ENCODE measurements at places on chromosomes 1 and 21.

DNA sequence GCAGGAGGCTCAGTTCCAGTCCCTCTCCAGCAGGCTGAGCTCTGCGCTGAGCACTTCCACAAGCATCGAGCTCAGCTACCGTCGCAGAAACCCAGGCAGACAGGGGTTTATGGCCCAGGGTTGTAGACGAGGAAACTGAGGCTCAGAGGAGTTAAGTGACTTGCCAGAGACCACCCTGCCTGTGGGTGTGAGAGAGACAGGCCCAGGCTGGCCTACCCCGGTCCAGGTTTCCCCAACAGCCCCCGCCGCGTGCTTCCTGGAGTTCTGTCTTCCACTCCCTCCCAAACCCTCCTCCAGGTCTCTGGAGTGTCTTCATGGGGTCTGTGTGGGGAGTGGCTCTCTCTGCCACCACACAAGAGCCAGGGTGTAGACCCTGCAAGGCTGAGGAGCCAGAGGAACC is 615.9 kb downstream of the PTPRU start:
- no peak for DNase-seq

- peak; percentile 9 for DNase-seq
Observed at GRCh38 chr1:63108206-63108605, 214.2 kb upstream of the FOXD3 start.

DNA sequence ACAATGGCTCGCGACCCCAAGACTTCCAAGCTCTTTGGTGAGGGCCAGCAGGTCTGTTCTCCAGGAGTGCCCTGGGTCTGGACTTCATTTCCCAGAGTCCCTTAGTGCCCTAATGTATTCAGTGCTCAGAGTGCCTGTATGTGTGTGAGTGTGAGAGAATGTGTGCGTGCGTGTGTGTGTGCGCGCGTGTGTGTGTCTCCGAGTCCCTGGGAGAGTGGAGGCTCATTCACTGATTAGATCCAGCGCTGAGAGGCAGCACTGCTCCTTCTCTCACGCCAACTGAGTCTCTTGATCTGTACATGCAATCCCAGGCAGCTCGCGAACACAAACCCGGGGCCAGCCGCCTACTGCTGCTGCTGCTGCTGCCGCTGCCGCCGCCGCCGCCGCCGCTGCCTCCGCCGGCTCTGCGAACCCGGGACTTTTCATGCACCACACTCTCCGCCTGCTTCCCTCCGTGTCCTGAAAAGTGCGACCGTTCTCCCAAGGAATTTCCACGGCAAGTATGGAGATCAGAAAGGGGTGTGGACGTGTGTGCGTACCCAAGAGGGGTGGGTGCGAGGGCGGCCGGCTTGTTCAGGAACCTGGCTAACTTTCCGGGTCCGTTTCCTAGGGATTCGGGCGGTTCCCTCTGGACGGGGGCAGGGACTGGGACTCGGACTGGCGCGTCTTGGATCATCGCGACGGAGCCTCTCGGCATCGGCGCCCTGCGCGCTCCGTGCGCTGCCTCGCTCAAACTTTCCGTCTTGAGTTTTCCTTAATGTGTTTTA is at the start of gene RNF220:
TSS of gene RNF220 (plus strand) at position 225 of the 767 bp plus-strand sequence.
- DNase-seq = peak; percentile 77

DNA sequence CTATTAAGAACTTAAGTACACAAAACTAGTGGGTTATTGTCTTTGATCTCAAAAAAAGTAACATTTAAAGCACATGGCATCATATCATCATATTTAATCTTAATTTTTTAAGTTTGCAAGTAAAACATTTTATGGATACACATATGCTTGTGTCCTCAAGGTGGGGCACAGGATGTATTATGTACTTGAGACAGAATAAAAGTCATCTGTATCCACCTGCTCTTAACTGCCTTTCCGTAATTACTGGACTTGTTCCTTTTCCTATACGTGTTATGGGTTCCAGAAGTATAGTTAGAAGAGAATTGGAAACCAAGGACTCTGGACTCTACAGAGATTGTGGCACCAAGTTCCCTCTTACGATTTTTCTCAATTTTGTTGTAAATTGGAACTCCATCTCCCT is 79.4 kb downstream of the FCRL5 start:
- DNase-seq = no peak

DNA sequence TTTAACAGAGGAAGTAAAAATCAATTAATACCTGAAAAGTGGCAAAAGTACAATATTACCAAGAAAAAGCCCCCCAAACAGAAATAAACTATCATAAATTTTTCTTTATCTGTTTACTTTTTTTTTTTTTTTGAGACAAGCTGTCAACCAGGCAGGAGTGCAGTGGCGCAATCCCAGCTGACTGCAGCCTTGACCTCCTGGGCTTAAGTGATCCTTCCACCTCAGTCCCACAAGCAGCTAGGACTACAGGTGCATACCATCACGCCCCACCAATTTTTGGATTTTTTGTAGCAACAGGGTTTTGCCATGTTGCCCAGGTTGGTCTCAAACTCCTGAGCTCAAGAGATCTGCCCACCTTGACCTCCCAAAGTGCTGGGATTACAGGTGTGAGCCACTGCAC is 8.0 kb downstream of the TFB2M start:
- no peak for DNase-seq

- DNase-seq = no peak
Observed at GRCh38 chr1:26700711-26701110, 4.9 kb downstream of the ARID1A start.

- DNase-seq = peak; percentile 1
Observed at GRCh38 chr1:72229893-72230292, 52.4 kb downstream of the NEGR1 start.

DNA sequence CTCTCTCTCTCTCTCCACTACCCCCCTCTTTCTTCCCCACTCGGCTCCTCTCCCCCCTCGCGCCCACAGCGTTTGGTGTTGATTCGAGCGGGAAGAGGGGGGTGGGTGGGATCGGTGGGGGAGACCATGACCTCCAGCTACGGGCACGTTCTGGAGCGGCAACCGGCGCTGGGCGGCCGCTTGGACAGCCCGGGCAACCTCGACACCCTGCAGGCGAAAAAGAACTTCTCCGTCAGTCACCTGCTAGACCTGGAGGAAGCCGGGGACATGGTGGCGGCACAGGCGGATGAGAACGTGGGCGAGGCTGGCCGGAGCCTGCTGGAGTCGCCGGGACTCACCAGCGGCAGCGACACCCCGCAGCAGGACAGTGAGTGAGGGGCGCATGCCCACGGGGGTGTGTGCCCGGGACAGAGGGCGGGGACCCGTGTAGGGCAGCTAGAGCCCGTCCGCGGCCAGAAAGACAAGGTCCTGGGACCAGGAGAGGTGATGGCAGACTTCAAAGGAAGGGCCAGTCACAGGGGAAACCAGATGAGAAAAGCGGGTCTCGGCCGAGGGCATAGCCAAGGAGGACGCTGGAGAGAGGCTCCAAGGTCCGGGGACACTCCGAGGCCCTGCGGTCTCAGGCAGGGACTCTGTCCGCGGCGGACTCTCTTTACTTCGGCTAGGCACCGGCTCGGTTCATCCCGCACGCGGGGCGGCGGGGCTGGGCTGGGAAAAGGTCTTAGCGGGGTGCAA is at the start of gene PRRX1:
TSS of gene PRRX1 (plus strand) at position 39 of the 735 bp plus-strand sequence. CDS start at position 127, 88 bp downstream.
- DNase-seq = peak; percentile 57

- DNase-seq = no peak
Observed at GRCh38 chr1:149927056-149927562, 494 bp downstream of the SF3B4 start.

GRCh38 chr1:65412984-65413375 is 7.5 kb upstream of the LEPR start:
- DNase-seq = no peak

GRCh38 chr1:209527372-209527771 is 56.1 kb upstream of the CAMK1G start:
- DNase-seq = no peak

GRCh38 chr1:89904219-89904980 is 83.6 kb downstream of the LRRC8D start:
- peak; percentile 82 for DNase-seq

Data from muscle of leg (tissue), 16 donors.